Stromal cell of bone marrow (primary cell): ENCODE measurements at places on chromosomes 11 and 22.
A peak's percentile ranks its signal among the peaks of the same experiment; 100 is the strongest.

DNA sequence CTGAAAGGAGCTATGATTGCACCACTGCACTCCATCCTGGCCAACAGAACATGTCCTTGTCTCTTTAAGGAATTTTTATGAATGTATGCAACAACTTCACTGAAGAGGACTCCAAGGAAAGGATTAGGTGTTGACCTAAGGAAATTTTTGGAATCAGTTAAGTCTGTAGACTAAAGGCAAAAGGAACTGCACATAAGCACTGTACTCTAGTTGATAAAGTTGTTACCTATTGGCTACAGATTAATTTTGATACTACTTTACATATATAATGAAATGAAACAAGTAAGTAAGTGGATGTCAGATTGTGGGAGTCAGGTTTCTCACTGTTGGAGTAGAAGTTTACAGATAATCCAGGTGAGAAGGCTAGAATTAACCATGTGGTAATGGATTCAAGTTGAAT lies 36.5 kb downstream of the TUG1 start:
- no peak for DNase-seq

DNA sequence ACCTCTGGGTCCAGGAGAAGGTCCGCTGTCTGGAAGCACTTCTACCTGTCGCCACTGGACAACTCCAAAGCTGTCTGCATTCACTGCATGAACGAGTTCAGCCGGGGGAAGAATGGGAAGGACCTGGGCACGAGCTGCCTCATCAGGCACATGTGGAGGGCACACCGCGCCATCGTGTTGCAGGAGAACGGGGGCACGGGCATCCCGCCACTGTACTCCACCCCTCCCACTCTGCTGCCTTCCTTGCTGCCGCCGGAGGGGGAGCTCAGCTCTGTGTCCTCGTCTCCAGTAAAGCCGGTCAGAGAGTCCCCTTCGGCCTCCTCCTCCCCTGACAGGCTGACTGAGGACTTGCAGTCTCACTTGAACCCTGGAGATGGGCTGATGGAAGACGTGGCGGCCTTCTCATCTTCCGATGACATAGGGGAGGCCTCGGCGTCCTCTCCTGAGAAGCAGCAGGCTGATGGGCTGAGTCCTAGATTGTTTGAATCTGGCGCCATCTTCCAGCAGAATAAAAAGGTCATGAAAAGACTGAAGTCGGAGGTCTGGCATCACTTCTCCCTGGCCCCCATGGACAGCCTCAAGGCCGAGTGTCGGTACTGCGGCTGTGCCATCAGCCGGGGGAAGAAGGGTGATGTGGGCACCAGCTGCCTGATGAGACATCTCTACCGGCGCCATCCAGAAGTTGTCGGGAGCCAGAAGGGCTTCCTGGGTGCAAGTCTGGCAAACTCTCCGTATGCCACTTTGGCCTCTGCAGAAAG lies 31.0 kb downstream of the ZBED4 start:
- DNase-seq = no peak

DNA sequence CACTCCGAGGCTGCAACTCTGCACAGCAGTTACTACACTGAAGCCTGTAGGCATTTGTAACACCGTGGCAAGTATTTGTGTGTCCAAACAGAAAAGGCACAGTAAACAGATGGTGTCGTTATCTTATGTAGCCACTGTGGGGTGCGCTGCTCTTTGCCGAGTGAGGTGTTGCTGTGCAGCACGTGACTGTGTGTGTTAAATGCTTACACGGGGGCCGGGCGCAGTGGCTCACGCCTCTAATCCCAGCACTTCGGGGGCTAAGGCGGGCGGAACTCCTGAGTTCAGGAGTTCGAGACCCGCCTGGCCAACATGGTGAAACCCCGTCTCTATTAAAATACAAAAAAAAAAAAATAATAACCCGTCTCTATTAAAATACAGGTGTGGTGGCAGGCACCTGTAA lies 11.5 kb downstream of the ZBED4 start:
- no peak for DNase-seq

DNA sequence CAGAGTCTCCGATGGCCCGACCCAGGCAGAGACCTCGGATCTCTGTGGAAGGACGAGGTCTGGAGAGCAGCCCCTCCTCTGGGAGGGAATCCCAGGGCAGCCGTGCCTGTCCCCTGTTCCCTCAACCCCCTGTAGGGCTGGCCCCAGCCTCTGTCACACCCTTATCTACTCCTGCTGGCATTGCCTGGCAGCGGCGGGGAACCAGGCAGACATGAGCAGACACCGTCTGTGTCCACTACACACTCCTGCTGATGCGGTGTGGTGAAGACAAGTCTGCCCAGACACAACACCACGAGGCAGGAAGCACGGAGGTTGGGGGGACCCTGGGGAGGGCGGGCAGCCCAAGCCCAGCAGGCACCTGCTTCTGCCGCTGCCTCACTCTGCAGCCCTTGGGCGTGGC lies 52.5 kb upstream of the A4GALT start:
- no peak for DNase-seq

DNA sequence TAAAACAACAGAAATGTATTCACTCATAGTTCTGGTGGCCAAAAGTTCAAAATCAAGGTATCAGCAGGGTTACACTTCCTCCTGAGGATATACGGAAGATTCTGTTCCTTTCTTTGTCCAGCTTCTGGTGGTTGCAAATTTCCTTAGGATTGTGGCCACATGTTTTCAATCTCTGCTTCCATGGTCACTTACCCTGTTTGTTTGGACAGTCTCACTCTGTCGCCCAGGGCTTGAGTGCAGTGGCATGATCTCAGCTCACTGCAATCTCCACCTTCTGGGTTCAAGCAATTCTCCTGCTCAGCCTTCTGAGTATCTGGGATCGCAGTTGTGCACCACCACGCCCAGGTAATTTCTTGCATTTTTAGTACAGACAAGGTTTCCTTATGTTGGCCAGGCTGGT lies 534.3 kb downstream of the KCNA4 start:
- no peak for DNase-seq

- no peak for DNase-seq
These were observed 27.4 kb downstream of the OPCML start for GRCh38 chr11:133504906-133505305.

DNA sequence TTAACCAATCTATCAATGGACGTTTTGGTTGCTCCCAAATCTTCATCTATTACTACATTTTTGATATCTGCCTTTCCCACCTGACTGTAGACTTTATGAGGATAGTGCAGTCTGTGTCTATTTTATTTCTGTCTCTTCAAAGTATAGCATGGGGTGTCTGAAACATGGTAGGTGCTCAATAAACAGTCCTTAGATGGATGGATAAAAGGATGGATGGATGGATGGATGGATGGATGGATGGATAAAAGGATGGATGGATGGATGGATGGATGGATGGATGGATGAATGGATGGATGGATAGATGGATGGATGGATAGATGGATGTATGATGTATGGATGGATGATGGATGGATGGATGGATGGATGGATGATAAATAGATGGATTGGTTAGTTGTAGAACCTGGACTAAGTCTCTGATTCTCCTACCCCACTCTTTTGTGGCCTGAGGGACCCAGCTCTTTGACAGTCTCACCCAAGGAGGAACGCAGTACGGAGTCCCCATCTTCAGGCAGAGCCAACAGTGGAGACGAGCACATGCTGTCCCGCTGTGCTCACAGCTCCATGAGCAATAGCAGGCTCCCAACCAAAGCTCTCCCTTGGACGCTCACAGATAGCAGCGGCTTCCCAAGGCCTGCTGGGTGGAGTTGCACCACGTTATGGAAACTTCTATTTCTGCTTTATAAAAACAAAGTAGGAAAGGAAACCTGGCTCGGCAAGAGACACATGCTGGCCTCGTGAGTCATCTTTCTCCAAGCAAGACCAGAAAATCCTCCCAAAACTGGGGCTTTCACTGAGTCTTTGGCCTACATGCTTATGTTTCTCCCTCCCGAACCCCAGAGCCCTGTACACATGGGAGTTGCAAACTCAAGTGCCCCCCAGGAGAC lies 448.0 kb downstream of the MIAT start:
- peak; percentile 96 for DNase-seq

- no peak for DNase-seq
These were observed 111.7 kb downstream of the ADAMTS15 start for GRCh38 chr11:130560000-130560780.

GRCh38 chr11:121634889-121635288 lies 182.1 kb upstream of the SORL1-AS1 start:
- peak; percentile 81 for DNase-seq

GRCh38 chr22:38219632-38220031 lies 17.8 kb downstream of the MAFF start:
- no peak for DNase-seq

GRCh38 chr22:37630839-37631435 lies 8.5 kb upstream of the SH3BP1 start:
- no peak for DNase-seq

- no peak for DNase-seq
These were observed 869.2 kb downstream of the TBC1D22A start for GRCh38 chr22:47631571-47632102.

GRCh38 chr11:36684840-36685801 lies 87.1 kb upstream of the RAG2 start:
- DNase-seq = no peak

- no peak for DNase-seq
These were observed 76.7 kb upstream of the SYT9 start for GRCh38 chr11:7175007-7175406.

DNA sequence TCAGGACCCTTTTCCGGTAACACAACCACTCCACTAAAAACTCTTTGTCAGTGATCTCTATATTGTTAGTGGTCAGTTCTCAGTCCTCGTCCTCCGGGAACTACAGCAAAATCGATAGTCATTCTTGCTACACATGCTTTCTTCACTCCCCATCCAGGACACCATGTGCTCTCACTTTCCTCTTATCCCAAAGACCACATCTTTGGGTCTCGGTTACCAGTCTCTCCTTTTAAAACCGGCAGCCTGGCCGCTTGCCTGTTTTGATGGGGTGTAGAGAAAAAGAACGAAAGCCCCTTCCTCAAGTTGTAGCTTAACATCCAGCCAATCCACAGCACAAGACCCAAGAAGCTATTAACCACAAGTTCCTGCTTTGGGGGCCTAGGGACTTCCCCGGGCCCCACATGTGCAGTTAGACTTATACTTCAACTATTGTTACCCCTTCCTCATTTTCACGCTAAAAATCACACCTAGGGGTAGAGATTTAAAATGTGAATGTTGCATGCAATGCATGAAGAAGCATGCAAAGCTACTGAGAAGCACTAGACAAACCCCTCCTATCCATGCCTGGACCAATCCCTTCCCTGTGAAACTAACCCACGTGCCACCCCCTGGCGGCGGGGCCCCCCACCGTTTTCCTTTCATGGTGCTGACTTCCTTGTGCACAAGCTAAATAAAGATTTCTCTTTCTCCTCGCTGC lies 1.5 kb upstream of the TOLLIP start:
- DNase-seq = no peak

- no peak for DNase-seq
These were observed 29.5 kb upstream of the SCUBE2 start for GRCh38 chr11:9120664-9121468.
